ENCODE measurements at places on chromosomes 3 and 15. TPM values are rescaled to one million over a fixed set of nuclear protein-coding genes. Genes with fewer than 3 reads are reported as not detected.

- no peak for DNase-seq
These were observed 122.2 kb upstream of the ANKRD28 start for GRCh38 chr3:15919971-15920370.

DNA sequence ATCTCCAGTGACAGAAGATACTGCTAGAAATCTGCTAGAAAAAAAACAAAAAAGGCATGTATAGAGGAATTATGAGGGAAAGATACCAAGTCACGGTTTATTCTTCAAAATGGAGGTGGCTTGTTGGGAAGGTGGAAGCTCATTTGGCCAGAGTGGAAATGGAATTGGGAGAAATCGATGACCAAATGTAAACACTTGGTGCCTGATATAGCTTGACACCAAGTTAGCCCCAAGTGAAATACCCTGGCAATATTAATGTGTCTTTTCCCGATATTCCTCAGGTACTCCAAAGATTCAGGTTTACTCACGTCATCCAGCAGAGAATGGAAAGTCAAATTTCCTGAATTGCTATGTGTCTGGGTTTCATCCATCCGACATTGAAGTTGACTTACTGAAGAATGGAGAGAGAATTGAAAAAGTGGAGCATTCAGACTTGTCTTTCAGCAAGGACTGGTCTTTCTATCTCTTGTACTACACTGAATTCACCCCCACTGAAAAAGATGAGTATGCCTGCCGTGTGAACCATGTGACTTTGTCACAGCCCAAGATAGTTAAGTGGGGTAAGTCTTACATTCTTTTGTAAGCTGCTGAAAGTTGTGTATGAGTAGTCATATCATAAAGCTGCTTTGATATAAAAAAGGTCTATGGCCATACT lies 4.0 kb downstream of the B2M start:
- no peak for DNase-seq

DNA sequence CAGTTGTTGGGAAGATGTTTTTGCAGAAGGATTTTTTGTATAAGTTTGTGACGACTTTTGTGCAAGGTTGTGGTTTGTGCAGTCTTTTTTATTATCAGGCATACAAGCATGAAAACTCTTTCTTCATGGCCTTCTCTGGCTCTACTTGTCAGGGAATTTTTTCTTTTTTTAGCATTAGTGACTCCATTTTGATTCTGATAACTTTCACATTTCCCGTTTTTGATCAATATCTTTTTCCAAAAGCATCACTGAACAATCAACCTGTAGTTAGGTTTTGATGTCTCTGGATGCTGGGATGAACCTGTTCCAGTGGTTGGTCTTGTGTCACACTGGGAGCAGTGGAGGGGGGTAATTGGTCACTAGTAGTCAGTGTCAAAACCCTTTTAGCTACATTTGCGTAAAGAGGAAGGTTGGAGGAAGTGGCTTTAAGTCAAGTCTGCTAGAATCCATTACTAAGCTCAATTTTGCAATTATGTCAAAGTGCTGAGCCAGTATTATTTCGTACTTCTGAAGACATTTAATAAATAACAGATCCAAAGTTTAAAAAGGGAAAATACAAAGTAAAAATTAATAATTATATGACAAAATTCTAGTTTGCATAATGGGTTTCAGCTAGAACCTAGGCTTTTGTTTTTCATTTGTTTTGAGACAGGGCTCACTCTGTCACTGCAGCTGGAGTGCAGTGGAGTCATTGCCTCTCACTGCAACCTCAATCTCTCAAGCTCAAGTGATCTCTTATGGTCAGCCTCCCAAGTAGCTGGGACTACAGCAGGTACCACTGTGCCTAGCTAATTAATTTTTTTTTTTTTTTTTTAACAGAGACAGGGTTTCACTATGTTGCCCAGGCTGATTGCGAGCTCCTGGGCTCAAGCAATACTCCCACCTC lies 18.8 kb upstream of the CFAP161 start:
- no peak for DNase-seq

- DNase-seq = peak; percentile 59
These were observed 125.1 kb downstream of the TIGIT start for GRCh38 chr3:114418724-114419543.

- no peak for DNase-seq
These were observed 48.4 kb downstream of the ST6GAL1 start for GRCh38 chr3:186978712-186979111.

- no peak for DNase-seq
These were observed 54.9 kb downstream of the SLCO3A1 start for GRCh38 chr15:91908391-91908790.

DNA sequence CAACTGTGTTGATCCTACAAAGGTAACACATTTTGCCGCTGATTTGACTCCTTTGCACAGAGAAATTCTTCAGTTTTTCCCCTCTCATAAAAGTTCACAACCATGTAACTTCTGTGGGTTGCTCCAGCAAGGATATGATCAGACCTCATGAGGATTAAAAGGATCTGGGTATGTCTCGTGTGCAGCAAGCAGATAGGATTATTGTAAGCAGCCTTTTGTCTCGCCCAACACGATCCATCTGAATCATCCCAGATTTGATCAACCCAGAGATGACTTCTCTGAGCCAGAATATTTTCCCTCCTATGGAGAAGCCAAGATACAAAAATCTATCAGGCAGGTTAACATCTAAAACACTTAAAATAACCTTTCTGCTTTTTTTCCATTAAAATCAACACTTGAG lies 12.8 kb upstream of the BNIP2 start:
- DNase-seq = no peak

The U2SURP gene
- total RNA-seq = 108 TPM

GRCh38 chr15:33756961-33757360 lies 211.3 kb upstream of the CHRM5 start:
- DNase-seq = no peak

GRCh38 chr15:57684491-57685151 lies 21.9 kb upstream of the POLR2M start:
- no peak for DNase-seq
